Chondrocyte (in vitro differentiated cells): ENCODE measurements at places on chromosomes 6 and 20. TPM values are rescaled to one million over a fixed set of nuclear protein-coding genes. Genes with fewer than 3 reads are reported as not detected.

- DNase-seq = no peak
These were observed 15.1 kb upstream of the AFDN start for GRCh38 chr6:167811442-167812087.

DNA sequence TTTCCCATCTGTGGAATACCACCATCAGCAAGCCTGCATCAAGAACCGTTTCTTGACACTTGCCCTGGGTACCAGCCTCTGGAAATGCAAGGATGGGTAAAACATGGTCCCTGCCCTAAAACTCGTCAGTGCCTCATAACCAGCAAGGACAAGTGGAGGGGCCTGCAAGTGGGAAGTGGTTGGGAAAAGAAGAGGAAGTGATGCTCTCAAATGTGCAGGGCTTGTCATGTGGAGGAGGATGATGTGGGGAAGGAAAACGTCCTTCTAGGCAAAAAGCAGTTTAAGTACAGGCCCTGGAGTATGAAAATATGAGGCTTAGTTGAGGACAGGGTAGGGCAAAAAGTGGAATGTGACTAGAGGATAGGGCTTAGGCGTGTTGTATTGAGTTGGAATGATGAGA, 19.0 kb downstream of the RREB1 start:
- no peak for DNase-seq

DNA sequence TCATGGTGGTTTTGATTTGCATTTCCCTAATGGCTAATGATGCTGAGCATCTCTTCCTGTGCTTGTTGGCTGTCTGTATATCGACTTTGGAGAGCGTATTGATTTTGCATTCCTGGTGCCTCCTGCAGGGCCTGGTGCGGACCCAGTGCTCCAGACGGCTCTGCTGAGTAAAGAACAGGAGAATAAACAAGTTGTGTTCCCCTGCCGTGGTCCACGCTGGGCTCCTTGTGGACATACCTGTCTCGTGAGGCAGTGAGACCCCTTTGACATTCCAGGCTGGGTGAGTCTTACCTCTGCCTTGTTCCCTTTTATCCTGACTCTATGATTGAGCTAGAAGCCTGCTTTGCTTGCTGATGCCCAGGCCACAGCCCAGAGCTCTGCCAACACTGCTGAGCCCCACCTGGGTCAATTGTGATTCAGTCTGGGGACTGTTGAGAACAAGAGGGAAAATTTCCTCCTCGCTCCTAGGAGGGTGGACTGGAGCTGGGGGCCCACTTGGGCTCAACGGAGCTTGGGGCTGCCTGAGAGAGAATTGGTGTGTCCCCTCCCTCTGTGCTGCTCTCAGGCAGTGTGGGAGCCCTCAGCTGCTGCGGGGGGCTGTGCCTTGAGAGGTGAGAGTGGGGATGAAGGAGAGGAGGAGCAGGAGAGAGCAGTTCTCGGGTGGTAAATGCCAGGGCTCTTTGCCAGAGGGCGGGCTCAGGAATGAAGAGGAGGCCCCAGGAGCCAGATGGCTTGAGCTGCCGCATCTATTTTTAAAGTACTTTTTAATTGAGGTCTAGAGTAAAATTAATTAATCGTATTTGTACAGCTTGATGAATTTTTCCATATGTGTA, 43.7 kb upstream of the PMEPA1 start:
- DNase-seq = no peak

DNA sequence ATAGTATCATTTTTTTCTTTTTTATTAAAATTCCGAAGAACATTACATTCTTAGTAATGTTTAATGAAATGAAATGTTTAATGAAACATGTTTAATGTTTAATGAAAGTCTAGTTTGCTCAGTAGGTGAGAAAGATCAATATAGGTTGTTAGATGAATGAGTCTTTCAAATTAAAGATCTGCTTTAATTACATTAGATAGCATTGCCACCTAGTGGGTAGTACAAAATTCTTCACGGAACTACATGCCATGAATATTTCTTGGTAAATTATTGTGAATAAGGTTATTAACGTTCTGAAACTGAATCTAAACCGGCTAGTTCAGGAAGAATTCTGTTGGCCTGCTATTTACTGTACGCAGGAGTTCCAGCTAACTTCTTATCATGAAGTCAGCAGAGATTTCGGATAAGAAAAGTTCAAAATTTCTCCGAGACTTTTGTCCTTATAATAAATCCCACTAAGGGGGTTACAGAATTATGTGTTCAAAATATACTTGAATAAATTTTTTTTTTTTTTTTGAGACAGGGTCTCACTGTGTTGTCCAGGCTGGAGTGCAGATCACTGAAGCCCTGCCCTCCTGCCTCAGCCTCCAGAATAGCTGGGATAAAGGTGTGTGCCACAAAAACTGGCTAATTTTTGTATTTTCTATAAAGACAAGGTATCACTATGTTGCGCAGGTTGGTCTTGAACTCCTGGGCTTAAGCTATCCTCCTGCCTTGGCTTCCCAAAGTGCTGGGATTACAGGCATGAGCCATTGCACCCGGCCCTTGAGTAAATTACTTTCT, 7.9 kb upstream of the GMNN start:
- DNase-seq = no peak

GRCh38 chr6:55448451-55448850, 121.2 kb downstream of the GFRAL start:
- no peak for DNase-seq

GRCh38 chr20:14295238-14295637, 42.2 kb downstream of the FLRT3 start:
- DNase-seq = no peak

- DNase-seq = peak; percentile 88
These were observed 52.1 kb upstream of the BHLHE23 start for GRCh38 chr20:63058696-63059335.

- DNase-seq = no peak
These were observed 104.9 kb upstream of the SYNDIG1 start for GRCh38 chr20:24364482-24364881.

- DNase-seq = no peak
These were observed 2.7 kb upstream of the TRERF1 start for GRCh38 chr6:42454428-42454791.

DNA sequence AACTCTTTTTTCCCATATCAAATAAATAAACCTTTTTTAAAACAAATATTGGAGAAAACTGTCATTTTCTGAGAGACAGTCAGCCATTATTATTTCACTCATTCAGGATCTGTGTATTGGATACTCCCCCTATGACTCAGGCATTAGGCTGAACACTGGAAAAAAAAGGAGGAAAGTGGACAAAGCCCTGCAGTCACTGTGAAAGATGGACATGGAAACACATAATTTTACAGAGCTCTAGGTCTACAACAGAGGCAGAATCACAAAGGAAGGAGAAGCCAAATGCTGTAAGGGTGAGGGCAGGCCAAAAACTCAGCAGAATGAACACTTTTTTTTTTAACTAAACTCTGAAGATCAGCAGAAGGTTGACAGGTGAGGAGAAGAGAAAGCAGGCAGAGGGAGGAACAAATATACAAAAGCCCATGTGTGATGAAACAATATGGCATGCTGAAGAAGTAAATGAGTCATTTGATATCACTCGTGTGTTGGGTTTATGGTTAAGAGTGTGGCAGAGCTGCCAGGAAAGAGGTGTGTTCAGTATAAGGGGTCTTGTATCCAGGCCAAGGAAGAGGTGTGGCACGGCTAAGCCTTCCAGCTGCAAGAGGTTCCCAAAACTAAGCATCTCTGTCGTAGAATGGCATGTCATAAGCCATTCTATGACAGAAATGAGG, 39.1 kb downstream of the EPB41L2 start:
- no peak for DNase-seq

GRCh38 chr6:138307352-138307751, 70.4 kb upstream of the SMIM28 start:
- DNase-seq = no peak

- DNase-seq = no peak
These were observed 205.8 kb downstream of the OR2B2 start for GRCh38 chr6:27706431-27706830.

DNA sequence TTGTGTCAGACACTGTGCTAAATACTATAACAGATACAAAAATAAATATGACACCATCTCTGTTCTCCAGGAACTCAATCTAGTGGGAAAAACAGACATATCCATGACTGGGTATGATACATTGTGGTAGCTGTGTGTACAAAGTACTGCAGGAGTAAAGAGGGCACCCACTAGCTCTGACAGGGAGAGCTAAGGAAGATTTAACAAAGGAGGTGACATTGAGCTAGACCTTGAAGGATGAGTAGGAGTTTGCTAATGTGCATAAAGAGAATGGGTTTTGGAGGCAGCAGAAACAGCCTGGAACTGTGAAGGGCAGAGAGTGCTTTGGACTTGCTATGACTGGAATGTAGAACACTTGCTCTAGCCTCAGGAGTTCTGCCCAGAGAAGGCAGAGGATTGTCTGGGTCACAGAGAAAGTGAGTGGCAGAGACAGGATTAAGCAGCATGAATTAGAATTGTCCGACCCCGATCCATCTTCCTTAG, 14.4 kb downstream of the MMP24 start:
- no peak for DNase-seq

Gene KHDRBS2
- total RNA-seq = not detected in 3 replicates

Gene CNR1
- not detected in 3 replicates for total RNA-seq

Gene NR2E1
- total RNA-seq = not detected in 3 replicates

Gene BTN1A1
- total RNA-seq = not detected in 3 replicates

Gene DSP
- 464 to 589 TPM (median 471 TPM) in 3 replicates for total RNA-seq

Gene MYO6
- 32.5 to 56.0 TPM (median 34.4 TPM) in 3 replicates for total RNA-seq

Gene SMAP1
- total RNA-seq = 23.8 to 27.2 TPM (median 27.1 TPM) in 3 replicates

Gene BTNL2
- total RNA-seq = not detected in 3 replicates

Gene HCK
- not detected in 3 replicates for total RNA-seq

Gene MEI4
- total RNA-seq = not detected in 3 replicates
